ENCODE measurements at places on chromosomes 3 and 15.

DNA sequence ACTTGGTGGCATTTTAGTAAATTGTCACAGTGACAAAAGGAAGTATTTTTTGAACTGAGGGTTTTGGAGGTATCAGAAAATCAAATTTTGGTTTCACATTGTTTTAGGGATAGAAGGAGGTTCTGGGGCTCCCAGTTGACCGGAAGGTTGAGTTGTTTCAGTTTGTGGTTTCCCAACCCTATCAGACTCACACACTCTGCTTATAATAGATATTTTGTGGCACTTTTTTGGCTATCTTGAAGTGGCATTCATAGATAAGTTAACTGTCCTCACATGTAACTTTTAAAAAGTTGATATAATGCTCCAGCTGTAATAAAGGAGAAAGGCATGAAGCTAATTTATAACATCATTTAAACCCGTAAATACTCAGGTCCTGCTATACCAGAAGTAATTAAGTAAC is 12.8 kb downstream of the ARMC8 start:
- no peak for DNase-seq

- peak; percentile 5 for DNase-seq
Measured at GRCh38 chr3:136250903-136251460, 842 bp downstream of the PCCB start.

DNA sequence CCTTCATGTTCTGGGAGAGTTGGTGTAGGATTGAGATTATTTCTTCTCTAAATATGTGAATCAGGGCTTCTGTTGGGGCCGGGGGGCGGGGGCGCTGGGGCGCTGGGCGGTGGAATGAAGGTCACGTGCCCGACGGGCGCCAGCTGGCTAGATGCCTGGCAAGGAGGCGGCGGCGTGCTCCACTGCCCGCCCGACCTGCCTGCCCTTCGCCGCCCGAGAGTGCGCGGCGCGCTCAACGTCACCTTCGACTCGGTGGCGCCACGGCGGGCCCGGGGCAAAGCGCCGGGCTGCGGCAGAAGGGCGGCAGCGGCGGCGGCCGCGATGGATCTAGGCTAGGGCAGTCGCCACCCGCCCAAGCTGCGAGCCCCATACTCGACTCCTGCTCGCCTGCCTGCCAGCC is 47.0 kb upstream of the LHFPL4 start:
- no peak for DNase-seq

GRCh38 chr15:50624616-50625168 is 61.9 kb downstream of the TRPM7 start:
- no peak for DNase-seq

DNA sequence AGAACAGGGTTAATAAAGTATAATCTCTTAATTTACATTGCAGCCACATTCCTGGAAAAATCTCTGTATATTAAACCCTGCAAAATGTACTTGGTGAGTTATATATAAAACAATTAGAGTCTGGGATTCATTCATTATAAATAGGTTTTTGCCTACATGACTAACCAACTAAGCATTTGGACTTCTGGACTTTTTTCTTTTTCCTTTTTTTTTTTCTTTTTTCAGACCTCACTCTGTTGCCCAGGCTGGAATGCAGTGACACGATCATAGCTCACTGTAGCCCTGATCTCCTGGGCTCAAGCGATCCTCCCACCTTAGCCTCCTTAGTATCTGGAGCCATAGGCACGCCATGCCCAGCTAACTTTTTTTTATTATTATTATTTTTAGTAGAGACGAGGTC is 4.5 kb downstream of the DNAJC13 start:
- no peak for DNase-seq

- no peak for DNase-seq
Measured at GRCh38 chr15:88288206-88288605, 31.7 kb upstream of the NTRK3 start.

GRCh38 chr3:64892671-64893309 is 205.0 kb upstream of the ADAMTS9 start:
- no peak for DNase-seq

GRCh38 chr3:8597219-8597853 is 47.3 kb downstream of the SSUH2 start:
- DNase-seq: no peak

DNA sequence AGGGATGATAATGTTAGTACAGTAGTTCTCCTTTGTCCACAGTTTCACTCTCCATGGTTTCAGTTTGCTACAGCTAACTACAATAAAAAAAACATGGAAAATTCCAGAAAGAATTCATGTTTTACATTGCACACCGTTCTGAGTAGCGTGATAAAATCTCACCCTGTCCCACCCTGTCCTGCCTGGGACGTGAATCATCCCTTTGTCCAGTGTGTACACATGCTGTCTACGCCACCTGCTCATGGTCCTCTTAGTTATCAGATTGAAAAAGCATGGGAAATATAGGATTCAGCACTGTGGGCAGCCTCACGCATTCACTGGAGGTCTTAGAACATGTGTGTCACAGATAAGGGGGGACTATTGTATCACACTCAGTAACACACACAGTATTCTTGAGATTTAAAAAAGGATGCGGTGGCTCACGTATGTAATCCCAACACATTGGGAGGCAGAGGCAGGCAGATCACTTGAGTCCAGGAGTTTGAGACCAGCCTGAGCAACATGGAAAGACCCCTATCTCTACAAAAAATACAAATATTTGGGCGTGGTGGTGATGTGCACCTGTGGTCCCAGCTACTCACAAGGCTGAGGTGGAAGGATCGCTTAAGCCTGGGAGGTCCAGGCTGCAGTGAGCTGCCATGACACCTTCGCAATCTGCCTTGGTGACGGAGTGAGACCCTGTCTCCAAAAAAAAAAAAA is 8.7 kb upstream of the FLNB start:
- DNase-seq: no peak

DNA sequence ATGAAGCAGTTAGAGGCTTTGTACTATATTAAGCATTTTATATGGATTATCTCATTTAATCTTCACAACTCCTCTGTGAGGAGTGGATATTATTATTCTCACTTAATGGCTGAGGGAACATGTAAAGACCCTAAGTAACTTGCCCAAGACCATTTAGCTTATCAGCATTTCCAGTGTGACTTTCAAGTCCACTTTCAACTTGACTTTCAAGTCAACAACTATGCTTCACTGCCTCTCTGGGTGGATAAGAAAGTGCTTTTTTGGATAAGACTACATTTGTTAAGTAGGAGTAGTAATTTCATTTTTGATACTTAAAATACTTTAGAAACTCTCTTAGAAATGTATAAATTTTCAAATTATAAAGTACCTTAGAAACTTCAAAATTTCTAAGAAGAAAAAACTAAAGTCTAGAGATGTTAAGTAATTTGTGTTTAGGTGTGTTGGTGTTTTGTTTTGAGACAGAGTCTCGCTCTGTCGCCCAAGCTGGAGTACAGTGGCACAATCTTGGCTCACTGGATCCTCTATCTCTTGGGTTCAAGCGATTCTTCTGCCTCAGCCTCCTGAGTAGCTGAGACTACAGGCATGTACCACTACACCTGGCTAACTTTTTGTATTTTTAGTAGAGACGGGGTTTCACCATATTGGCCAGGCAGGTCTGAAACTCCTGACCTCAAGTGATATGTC is 71.8 kb downstream of the MINDY2 start:
- DNase-seq: no peak

GRCh38 chr3:49902511-49903345 is 945 bp downstream of the MST1R start:
- no peak for DNase-seq

GRCh38 chr3:84836961-84837360 is 121.8 kb upstream of the CADM2 start:
- no peak for DNase-seq

DNA sequence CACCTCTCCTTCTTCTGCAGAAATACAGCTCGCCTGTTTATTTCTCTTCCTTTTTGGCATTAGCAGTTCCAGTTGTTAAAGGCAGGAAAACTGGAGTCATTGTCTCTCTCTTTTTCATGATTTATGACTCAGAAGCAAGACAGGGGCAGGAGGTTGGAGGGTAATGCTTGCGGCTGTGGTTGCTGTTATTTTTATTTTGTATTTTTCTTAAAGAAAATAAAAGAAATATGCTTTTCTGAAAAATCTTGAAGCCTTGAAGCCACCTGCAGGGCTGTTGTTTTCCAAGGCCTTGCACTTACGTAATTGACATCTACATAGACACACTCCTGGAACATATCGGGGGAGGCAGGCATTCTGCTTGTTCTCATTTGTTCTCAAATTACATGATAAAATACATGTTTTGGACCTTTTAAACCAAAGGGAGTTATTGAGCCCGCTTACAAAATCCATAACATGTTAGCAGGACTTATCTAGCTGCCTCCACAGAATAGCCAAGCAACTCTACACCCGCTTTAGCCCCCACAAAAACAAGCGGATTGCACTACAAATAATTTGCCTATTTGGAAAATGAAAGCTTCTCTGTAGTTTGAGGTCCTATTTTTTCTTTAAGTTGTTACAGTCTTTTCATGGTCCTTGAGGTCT is 1004.6 kb upstream of the NR2F2 start:
- no peak for DNase-seq

DNA sequence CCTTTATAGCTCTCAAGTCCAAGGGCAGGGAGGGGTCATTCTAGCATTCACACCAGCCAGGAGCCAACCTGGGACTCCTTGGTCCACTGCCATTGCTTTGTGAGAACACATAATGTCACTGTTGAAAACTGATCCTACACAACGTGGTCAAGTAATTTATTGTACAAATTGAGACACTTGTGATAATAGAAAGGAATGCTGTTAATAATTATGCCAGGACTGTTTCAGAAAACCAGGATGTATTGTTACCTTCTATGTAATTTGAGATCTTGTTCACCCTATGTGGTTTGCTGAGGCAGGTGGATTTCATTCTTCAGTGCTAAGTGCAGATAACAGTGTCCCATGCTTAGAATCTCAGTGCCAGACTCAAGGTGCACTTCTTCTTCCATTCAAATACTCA is 33.3 kb downstream of the TMCO5A start:
- DNase-seq: no peak

DNA sequence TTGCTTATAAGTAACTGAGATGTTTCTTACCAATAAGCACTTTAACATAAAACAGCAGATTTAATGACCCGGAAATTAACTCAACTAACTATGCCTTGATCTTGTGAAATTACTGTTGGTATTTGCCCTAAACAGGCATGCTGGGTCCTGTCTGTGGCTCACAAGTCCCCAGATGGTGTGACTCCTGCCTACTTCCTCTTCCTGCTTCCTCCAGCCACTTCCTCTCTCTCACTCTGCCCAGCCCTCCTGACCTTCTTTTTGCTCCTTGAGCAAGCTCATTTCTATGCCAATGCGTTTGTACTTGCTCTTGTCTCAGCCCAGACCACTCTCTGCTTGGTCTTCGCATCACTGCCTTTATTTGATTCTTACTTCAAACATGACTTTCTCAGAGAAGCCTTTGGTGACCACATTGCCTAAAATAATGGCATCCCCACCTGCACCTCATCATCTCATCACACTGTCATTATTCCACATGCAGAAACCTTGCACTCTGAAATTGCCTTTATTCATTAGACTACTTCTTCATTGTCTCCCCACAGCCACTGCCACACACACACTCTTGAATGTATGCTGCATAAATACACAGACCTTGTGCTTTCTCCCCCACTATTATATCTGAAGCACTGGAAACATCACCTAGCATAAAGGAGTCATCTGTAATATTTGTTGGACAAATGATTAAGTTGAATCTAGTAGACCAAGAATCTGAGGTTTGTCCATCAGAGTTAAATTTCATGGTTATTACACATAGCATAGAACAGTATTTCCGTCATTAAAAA is 256.3 kb upstream of the SEMA6D start:
- no peak for DNase-seq

DNA sequence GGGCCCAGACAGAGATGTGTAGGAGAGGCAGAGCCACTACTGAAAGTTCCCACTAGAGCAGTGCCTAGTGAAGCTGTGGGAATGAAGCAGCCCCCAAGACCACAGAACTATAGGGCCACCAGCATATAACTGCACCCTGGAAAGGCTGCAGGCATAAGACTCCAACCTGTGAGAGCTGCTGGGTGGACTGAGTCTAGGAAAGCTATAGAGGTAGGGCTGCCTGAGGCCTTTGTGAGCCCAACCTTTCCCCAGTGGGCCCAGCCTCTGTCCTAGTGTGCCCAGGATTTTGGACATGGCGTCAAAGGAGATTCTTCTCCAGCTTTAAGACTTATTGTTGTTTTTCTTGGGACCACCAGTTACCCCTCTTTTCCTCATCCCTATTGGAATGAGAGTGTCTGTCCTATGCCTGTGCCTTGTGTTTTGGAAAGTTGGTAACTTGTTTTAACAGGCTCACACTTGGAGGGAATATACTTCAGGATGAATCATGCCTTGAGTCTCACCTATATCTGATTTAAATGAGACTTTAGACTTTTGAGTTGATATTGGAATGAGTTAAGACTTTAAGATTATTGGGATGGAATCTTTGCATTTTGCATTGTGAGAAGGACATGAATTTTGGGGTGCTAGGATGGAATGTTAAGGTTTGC is 28.1 kb downstream of the SLMAP start:
- no peak for DNase-seq

DNA sequence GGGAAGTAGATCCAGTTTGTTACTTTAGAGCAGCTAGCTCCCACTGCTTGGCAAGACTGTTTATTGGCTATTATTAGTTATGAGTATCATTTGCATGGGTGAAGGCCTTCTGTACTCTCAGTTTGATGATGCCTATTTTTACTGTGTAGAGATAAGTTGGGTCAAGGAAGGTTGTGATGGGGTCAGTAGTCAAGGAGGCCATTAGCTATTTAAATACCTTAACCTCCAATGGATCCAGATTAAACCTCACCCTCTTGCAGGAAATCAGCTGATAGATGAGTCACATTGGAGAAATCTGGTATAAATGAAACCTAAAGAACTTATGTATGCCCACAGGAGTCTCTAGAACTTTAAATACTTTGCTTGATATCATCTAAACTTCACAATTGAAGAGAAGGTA is 45.0 kb downstream of the THBS1 start:
- no peak for DNase-seq

- DNase-seq: no peak
Measured at GRCh38 chr15:45376300-45376928, 1.9 kb downstream of the GATM start.

GRCh38 chr3:180362081-180362480 is 239.9 kb upstream of the TTC14 start:
- no peak for DNase-seq

DNA sequence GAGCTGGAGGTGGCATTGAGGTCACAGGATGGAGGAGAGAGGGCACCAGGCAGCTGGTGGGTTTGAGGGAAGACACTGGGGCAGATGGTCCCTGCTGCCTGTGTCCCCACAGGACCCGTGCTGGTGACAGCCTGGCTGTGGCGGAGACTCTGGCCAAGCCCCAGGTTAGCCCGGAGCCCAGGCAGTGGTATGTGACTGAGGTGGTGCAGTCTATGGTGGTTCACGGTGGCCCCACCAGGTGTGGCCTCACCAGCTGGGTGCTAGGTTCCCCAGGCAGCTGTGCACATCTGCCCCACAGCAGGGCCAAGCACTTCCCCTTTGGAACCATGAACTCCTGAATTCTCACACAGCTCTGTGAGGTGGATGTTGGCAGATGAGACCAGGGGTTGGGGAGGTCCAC is 15.4 kb downstream of the PLXNA1 start:
- DNase-seq: no peak

Data from activated gamma-delta T cell treated with Interleukin-2 at 50 U/mL for 16 hours (primary cell).